MV-4-11 (cell line): ENCODE measurements at places on chromosomes 16 and 17.

DNA sequence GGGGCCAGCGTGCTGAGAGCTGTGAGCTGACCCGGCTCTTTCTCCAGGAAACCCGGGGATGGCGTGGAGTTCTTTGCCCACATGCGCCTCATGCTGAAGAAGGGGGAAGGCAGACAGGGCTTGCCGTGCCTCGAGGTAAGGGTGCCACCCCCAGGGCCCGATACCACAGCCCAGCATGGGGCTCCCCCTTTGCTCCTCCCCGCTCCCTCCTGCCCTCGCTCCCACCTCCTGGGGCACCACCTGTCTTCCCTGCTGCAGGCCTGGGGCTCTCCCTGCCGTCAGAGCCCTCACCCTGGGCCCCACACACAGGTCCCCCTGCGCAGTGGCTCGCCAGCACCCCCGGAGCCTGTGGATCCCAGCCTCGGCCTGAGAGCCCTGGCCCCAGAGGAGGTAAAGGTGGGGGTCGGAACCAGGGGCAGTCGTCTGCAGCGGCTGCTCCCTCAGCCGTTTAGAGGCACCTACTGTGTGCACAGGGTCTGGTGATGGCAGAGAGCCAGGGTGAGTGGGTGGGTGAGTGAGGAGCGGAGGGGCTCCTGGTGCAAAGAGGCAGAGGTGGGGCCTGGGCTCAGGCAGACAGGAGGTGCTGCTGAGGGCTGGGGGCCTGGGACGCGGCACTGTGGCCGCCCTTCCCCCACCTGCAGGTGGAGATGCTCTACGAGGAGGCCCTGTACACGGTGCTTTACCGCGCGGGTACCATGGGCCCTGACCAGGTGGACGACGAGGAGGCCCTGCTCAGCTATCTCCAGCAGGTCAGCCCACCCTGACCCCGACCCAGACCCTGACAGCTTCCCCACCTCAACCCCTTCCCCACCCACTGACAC, 5.6 kb downstream of the BAIAP3 start:
- no peak for DNase-seq

DNA sequence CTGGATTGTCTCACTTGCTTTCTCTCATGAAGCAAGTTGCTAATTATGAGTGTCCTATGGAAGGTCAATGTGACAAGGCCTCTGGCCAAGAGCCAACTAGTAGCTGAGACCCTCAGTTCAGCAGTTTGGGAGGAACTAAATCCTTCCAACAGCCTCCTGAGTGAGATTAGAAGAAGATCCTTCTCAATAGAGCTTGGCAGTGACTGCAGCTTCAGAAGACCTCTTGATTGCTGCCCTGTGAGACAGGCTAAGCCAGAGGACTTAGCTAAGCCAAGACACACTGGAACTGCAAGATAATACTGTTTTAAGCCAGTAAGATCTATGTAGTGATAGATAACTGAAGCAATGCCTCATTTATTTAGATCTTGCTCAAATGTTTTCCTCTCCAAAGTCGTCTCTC, 34.3 kb downstream of the PCTP start:
- DNase-seq, result no peak

- no peak for DNase-seq
Observed at GRCh38 chr17:82242977-82243647, 14.3 kb downstream of the SLC16A3 start.

DNA sequence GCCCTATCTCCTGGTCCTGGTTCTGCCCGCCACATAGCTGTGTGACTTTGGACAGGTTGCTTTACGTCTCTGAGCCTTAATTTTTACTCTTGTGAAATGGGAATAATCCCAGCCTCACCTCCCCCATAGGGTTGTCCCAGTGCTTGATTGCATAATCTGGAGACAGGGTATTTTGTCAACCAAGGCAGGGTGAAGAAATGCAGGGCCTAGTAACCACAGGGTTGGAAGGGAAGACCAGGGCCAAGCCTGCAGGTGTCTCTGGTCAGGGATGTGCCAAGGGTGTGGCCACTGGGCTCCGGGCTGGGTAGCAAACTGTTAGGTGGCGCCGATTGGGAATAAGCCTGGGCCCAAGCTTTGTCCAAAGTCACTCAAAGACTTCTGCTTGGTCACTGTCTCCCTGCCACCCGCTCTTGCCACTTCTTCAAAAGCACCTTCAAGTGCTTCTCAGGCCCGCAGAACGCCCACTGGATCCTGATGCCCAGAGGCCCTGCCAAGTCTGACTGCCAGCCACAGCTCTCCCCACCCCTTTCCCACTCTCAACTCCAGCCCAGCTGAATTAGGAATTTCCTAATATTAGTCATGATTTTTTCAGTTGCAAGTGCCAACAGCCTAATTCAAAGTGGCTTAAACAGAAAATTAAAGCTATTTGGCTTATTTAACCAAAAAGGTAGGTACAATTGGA, 20.6 kb upstream of the COL1A1 start:
- DNase-seq, result peak; percentile 83

GRCh38 chr17:82257473-82257872, 16.0 kb downstream of the CSNK1D start:
- DNase-seq, result no peak

DNA sequence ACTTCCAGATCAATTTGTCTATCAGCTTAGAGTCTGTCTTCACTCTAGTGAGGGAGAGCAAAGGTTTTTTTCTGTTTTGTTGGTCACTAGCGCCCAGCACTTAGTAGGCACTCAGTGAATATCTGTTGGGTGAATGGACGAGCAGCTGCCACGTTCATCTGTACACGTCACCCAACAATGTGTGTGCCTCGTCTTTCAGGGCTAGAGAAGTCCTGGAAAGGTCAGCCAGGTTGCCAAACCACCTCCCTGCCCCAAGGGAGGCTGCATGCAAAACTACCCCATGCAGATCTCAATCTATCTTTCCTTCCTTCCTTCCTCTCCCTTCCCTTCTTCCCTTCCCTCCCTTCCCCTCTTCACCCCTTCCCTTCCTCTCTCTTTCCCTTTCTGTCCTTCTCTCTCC, 340.9 kb downstream of the SOX9 start:
- no peak for DNase-seq

DNA sequence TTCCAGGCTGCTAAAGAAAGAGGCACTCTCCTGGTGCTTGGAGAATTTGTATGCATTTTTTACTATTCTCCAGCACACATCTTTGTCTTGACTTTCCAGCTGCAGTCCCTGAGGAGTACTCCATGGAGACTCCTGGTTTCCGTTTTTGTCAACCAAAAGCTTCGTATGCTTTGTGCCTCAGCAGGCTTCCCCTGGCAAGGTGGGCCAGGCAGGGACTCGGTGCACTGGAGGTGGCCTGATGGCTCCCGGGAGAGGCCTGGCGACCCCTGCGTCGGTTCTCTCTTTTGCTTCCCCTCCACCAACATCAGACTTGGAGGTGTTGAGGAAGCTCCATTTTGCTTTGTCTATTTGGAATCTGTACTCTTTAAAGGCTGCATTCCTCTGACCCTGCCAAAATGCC, 23.7 kb downstream of the CDK5R1 start:
- no peak for DNase-seq

DNA sequence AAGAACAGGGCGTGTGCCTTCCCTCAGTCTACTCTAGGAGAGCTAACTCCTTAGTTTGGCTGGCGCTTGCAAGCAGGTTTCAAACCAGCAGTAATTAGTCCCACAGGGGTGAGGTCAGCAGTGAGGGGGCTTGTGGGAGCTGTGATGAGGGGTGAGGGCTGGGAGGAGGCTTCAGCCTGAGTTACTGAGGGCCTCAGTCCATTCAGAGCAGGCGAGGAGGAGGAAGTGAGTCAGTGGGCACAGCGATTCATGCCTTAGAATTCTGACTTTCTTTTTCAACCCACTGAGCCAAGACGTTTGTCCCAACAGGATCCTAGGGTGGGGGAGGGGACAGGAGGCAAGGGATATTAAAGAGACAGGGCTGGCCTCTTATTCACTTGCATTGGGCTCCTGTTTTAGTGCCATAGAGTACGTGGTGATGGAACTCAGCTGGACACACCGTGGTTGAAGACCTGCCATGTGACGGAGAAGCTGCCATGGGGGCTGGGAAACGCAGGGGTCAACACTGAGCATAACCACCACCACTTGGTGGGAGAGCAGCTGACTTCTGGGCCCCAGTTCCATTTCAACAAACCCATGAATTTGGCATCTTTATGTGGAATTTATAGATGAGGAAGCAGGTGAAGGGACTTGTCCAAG, 8.3 kb upstream of the ITGA3 start:
- peak; percentile 48 for DNase-seq

- no peak for DNase-seq
Observed at GRCh38 chr17:39800540-39800939, 62.8 kb downstream of the GRB7 start.

GRCh38 chr17:1197781-1198490, 18.2 kb upstream of the ABR start:
- peak; percentile 100 for DNase-seq

GRCh38 chr17:8204761-8205555, 5.4 kb downstream of the AURKB start:
- no peak for DNase-seq

DNA sequence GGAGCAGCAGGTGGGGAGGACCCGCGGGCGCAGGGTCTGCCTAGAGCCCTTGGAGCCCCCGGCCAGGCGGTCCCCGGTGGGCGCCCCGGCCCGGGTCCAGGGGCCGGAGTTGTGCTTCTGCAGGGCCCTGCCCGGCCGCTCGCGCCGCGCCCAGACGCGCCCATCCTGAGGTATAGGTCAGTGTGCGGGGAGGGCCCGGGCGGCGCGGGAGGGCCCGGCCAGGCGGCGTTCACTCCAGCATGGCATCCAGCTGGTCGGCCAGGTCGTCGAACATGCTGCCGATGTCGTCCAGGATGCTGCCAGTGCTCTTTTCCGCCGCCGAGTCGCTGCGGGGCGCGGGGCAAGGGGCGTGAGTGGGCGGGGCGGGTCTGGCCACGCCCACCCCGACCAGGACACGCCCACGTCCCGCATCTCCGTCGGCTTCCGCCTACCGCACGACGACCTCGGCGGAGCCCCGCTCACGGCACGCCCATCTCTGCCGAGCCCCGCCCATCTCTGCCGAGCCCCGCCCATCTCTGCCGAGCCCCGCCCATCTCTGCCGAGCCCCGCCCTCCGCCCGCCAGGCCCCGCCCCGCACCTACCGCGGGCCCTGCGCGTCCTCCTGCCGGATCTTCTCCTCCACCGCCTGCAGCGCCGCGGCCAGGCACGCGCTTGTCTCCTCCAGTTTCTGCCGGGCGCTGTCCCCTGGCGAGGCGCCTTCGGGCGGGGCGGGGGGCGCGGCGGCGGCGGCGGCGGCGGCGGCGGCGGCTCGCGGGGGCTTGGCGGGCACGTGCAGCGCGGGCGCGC, 17.9 kb downstream of the CASKIN1 start:
- DNase-seq, result no peak

- DNase-seq, result no peak
Observed at GRCh38 chr17:28221751-28222414, 97.1 kb upstream of the TMEM97 start.

DNA sequence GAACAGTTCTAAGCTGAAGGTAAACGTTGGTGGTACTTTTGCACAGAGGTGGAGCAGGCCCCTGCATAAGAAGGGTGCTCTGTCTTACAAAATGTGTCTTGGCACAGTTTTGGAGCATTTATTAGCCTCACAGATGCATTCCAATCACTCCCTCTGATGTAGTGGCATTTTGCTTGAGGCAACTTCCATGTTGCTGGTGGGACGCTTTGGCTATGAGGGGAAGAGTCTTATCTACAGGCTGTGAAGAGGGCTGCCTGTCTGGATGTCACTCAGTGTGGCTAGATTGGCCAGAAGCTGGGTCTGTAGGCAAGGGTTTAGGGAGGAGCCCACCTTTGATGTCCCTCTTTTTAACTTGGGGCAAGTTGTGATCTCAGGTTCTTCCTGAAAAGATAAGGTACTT, 2.6 kb upstream of the RARA start:
- DNase-seq, result no peak

DNA sequence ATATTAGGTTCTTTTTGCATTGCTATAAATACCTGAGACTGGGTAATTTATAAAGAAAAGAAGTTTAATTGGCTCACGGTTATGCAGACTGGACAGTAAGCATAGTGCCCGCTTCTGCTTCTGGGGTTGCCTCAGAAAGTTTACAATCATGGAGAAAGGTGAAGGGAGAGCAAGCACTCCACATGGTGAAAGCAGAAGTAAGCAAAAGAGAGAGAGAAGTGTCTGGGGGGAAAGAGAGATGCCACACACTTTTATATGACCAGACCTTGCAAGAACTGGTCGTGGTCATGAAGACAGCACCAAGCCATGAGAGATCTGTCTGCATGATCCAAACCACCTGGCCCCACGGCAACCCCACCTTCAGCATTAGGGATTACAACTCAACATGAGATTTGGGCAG, 45.4 kb downstream of the KCNJ16 start:
- peak; percentile 78 for DNase-seq

GRCh38 chr17:60539807-60540206, 13.8 kb upstream of the APPBP2 start:
- no peak for DNase-seq

GRCh38 chr16:83619381-83620150, 188.2 kb upstream of the HSBP1 start:
- DNase-seq, result peak; percentile 46

- no peak for DNase-seq
Observed at GRCh38 chr17:82830249-82830661, 9.6 kb downstream of the ZNF750 start.

GRCh38 chr16:30775392-30776188, 11.4 kb downstream of the ZNF629 start:
- peak; percentile 77 for DNase-seq

DNA sequence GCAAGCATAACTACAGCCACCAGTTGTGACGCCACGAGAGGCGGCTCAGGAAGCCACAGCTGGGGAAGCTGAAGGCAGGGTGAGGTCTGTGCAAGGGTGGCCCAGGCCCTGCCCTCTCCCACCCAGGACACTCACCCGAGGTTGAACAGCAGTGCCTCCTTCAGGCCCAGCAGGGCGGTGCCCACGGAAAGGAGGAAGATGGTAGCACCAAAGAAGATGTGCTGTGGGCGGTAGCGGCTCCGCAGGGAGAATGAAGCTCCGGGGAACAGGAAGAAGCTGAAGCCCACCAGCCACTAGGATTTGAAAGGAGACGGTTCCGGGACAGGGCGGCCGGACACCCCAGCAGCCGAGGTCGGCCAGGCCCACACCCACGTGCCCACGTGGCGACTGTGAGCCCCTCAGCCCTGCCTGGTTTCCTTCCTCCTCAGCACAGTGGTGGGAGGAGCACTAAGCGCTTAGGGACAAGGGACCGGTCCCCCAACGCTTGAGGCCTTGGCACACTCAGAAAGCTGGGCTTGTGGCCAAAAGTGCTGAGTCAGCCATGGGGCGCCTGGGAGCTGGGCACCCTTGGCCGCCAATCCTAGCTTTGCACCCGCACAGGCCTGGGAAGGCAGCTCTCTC, 11.0 kb downstream of the CYB561 start:
- peak; percentile 42 for DNase-seq
